ENCODE measurements at places on chromosomes 1 and 21. TPM values are rescaled to one million over a fixed set of nuclear protein-coding genes. Genes with fewer than 3 reads are reported as not detected.

GRCh38 chr21:34801519-34802132 is 132.8 kb downstream of the CLIC6 start:
- no peak overlapping the region for H3K4me3 ChIP-seq
- no peaks in the 10 kb centered on the region for H3K36me3 ChIP-seq
- no peak for DNase-seq

GRCh38 chr1:192700834-192701271 is 64.9 kb downstream of the RGS13 start:
- no peaks in the 10 kb centered on the region for H3K36me3 ChIP-seq
- DNase-seq, result no peak
- H3K27ac ChIP-seq, result no peak overlapping the region
- no peak overlapping the region for H3K4me3 ChIP-seq

GRCh38 chr1:7970246-7970645 is 8.7 kb downstream of the PARK7 start:
- peaks cover 4% of the 10 kb centered on the region for H3K4me1 ChIP-seq
- H3K4me3 ChIP-seq, result no peak overlapping the region
- H3K27ac ChIP-seq, result no peak overlapping the region
- no peak for DNase-seq
- no peaks in the 10 kb centered on the region for H3K27me3 ChIP-seq
- peaks cover 17% of the 10 kb centered on the region for H3K36me3 ChIP-seq

MARK1 gene
- total RNA-seq, result 0.10 TPM

DNA sequence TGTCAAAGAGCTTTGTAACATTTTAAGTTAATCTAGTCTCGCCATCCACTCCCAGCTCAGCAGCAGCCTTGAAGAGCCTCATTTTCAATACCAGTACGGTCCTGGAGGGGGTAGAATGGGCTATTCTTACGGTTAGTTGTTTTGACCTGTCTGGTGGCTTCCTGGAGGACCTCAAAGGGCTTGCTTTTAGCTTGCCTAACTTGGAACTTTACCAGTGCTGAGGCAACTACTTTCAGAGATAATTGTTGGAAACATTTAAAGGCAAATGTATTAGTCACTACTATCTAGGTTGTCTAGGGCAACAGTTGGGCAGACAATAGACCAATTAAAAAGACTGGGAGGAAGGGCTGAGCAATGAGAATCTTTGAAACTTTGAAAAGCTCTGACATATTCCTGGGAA is 56.0 kb downstream of the TTLL7 start:
- no peak overlapping the region for H3K27ac ChIP-seq
- no peak overlapping the region for H3K4me3 ChIP-seq
- no peaks in the 10 kb centered on the region for H3K27me3 ChIP-seq
- no peaks in the 10 kb centered on the region for H3K4me1 ChIP-seq

GRCh38 chr1:6471086-6471969 is 5.4 kb upstream of the TNFRSF25 start:
- H3K36me3 ChIP-seq, result no peaks in the 10 kb centered on the region
- H3K27ac ChIP-seq, result no peak overlapping the region
- no peak overlapping the region for H3K4me3 ChIP-seq
- H3K4me1 ChIP-seq, result no peaks in the 10 kb centered on the region

KIF21B gene
- 44.4 TPM for total RNA-seq

- H3K4me3 ChIP-seq, result no peak overlapping the region
- DNase-seq, result no peak
- H3K36me3 ChIP-seq, result no peaks in the 10 kb centered on the region
- H3K27ac ChIP-seq, result no peak overlapping the region
- no peaks in the 10 kb centered on the region for H3K4me1 ChIP-seq
Observed at GRCh38 chr1:175787881-175788280, 44.5 kb upstream of the TNR start.

OR6K3 gene
- total RNA-seq, result not detected

HMCN1 gene
- 0.03 TPM for total RNA-seq

PGLYRP4 gene
- total RNA-seq, result 0.74 TPM

DNA sequence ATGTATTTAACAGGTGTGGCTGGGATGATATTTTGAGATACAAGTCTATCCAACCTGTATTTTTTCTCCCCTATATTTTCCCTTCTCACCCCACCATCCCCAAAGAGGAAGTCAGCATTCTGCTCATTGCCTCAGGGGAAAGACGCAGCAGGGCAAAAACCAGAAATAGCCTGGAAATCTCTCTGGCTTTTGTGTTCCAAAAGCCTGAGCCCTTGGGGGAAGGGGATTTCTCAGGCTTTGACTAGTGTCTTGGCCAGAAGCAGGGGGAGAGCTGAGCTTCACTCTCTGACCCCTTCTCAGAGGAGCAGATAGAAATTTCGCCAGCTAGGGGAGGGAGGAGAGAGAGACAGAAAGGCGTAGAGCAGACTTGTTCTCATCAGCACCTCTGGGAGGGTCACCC is 244.7 kb downstream of the RRAGC start:
- no peaks in the 10 kb centered on the region for H3K4me1 ChIP-seq
- H3K27me3 ChIP-seq, result no peaks in the 10 kb centered on the region
- DNase-seq, result no peak
- no peak overlapping the region for H3K27ac ChIP-seq
- no peaks in the 10 kb centered on the region for H3K36me3 ChIP-seq

GRCh38 chr1:218479436-218480115 is 134.4 kb downstream of the TGFB2 start:
- H3K4me3 ChIP-seq, result no peak overlapping the region
- H3K27ac ChIP-seq, result no peak overlapping the region
- H3K4me1 ChIP-seq, result no peaks in the 10 kb centered on the region
- no peak for DNase-seq

GRCh38 chr1:48761411-48761810 is 15.3 kb downstream of the BEND5 start:
- no peaks in the 10 kb centered on the region for H3K27me3 ChIP-seq
- no peaks in the 10 kb centered on the region for H3K36me3 ChIP-seq
- DNase-seq, result no peak
- no peak overlapping the region for H3K4me3 ChIP-seq
- no peaks in the 10 kb centered on the region for H3K4me1 ChIP-seq

DNA sequence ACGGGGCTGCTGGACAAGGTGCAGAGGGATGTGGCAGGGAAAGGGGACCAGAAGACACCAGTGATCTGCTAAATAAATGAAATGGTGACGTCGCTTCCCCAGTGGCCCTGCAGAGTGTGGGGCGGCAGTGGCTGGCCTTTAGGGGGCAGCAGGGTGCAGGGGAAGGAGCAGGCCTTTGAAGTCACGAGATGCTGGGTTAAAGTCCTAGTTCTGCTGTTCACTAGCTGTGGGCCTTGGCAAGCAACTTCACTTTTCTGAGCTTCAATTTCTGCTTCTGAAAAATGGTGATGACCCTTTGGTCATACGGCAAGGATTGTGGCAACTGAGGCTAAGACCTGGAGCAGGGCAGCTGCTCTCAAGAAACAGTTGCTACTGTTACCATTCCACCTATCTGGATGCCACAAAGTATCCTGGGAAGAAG is 9.2 kb upstream of the GALE start:
- peak; percentile 34 for DNase-seq
- H3K27me3 ChIP-seq, result no peaks in the 10 kb centered on the region
- no peak overlapping the region for H3K27ac ChIP-seq
- no peaks in the 10 kb centered on the region for H3K36me3 ChIP-seq
- peaks cover 35% of the 10 kb centered on the region for H3K4me1 ChIP-seq

ARTN gene
- 2.9 TPM for total RNA-seq

- no peaks in the 10 kb centered on the region for H3K27me3 ChIP-seq
- peaks cover 2% of the 10 kb centered on the region for H3K36me3 ChIP-seq
- H3K4me3 ChIP-seq, result no peak overlapping the region
Observed at GRCh38 chr1:153869486-153869885, 53.3 kb downstream of the GATAD2B start.

- H3K4me3 ChIP-seq, result no peak overlapping the region
- no peaks in the 10 kb centered on the region for H3K27me3 ChIP-seq
- no peaks in the 10 kb centered on the region for H3K36me3 ChIP-seq
Observed at GRCh38 chr1:202237052-202237451, 43.5 kb downstream of the LGR6 start.

- peaks cover 13% of the 10 kb centered on the region for H3K36me3 ChIP-seq
- peak; percentile 73 for DNase-seq
- H3K4me3 ChIP-seq, result peak overlapping the region; percentile 100
- H3K27ac ChIP-seq, result peak overlapping the region; percentile 79
- peaks cover 13% of the 10 kb centered on the region for H3K4me1 ChIP-seq
Observed at GRCh38 chr1:53326088-53326597, 1.7 kb downstream of the LRP8 start.

DNA sequence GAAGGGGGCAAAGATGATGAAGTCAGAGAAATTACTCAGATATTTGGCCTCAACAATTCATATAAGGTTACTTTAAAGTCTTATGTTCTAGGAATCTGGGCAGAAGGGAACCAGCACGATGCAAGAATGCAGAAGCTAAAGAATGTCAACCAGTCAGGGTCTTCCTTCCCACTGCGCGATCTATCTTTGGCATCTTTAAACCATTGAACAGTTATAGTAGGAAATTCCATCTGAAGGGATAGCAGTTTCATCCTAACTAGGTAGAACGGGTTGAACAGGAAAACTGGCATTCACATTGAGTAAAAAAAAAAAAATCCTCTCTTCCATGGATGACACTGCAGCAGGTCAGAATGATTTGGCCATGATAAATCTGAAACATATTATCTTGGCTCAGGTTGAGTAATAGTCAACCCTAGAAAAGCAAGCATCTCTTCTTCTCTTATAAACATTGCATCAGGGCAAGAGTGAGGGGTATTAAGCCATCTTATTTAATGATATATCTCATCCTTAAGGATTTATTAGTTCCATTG is 6.3 kb downstream of the CRCT1 start:
- H3K4me3 ChIP-seq, result no peak overlapping the region
- no peaks in the 10 kb centered on the region for H3K36me3 ChIP-seq
- no peak for DNase-seq
- no peaks in the 10 kb centered on the region for H3K4me1 ChIP-seq
- no peak overlapping the region for H3K27ac ChIP-seq

LCE3D gene
- total RNA-seq, result not detected

TNNI3K gene
- total RNA-seq, result not detected

- no peaks in the 10 kb centered on the region for H3K36me3 ChIP-seq
- H3K27ac ChIP-seq, result peak overlapping the region; percentile 58
- H3K4me3 ChIP-seq, result peak overlapping the region; percentile 39
Observed at GRCh38 chr1:212186427-212187207, 98.6 kb upstream of the PPP2R5A start.

DNA sequence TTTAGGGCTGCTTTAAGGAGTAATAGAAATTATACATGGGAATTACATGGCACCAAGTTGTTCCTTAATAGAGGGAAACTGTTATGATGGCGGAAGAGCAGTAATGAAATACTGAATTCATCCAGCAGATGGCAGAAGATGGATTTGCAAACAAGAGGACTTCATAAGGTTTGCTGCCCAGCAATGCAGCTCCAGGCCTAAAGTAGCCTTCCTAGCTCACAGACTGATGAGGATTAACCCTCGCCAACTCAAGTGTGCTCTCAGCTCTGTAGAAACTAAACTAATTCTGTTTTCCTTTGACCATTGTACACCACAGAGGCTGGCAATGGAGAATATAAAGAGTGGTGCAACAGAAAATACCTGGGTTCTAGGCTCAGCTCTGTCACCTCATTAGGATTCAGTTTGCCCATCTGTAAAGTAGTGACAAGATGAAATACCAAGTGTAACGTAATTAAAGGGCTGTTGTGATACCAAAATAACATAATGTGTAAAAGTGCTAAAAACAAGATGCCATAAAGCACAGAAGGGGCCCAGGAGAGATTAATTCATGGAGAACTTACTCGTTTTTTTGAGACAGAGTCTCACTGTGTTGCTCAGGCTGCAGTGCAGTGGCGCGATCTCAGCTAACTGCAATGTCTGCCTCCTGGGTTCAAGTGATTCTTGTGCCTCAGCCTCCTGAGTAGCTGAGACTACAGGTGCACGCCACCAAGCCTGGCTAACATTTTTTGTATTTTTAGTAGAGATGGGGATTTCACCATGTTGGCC is 102.4 kb upstream of the SERBP1 start:
- DNase-seq, result peak; percentile 15
- H3K27ac ChIP-seq, result no peak overlapping the region
- H3K4me3 ChIP-seq, result no peak overlapping the region
- no peaks in the 10 kb centered on the region for H3K4me1 ChIP-seq

- H3K27ac ChIP-seq, result no peak overlapping the region
- H3K4me3 ChIP-seq, result no peak overlapping the region
- H3K36me3 ChIP-seq, result no peaks in the 10 kb centered on the region
Observed at GRCh38 chr1:179589509-179589908, 2.1 kb upstream of the TDRD5 start.

LDLRAD2 gene
- 0.08 TPM for total RNA-seq

ASCL5 gene
- total RNA-seq, result not detected

DNA sequence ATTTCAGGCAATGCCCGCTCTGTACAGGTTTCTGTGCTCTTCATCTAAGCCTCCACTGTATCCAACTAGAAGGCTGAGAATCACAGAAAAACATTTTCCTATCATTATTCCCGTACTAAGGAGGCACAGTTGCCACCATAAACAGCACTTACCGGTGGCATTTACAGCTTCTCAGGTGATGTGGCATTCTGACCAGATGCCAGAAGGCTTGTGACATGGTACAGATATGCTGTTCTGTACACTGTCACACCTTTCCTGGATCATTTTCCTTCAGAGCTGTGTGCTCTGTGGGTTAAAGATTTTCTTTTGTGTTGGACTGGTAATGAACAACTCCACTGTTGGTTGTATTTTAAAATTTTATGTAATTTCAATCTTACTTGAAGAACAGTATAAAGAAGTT is 4.0 kb upstream of the UAP1 start:
- no peaks in the 10 kb centered on the region for H3K4me1 ChIP-seq
- H3K27me3 ChIP-seq, result no peaks in the 10 kb centered on the region
- DNase-seq, result no peak
- no peak overlapping the region for H3K4me3 ChIP-seq
- H3K27ac ChIP-seq, result no peak overlapping the region

Measured in GM12878 (cell line).